Stimulated activated CD4-positive, alpha-beta T cell treated with anti-CD3 and anti-CD28 coated beads, Interleukin-2, amount 100 ng/mL, for 4 hours (primary cell): ENCODE measurements at places on chromosomes 5 and 9.

- DNase-seq: no peak
These were observed 167.7 kb downstream of the CDH6 start for GRCh38 chr5:31361234-31361633.

DNA sequence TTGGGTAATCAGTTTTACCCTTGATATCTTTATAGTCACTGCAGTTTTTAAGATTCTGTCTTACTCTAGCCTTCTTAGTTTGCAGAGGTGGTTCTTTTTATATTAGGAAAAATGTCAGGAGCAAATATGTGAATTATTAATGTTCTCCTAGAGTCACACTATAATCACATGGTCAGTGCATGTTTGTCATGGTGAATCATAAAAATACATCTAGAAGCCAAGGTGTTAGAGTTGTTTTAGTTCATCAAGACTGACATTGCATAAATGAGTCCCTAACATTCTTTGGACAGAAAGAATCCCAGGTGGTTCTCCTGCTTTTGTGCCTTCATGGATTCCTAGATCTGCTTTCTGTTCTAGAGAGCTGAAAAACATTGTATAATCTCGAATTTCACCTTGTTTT lies 22.9 kb downstream of the ATG10 start:
- DNase-seq: no peak

DNA sequence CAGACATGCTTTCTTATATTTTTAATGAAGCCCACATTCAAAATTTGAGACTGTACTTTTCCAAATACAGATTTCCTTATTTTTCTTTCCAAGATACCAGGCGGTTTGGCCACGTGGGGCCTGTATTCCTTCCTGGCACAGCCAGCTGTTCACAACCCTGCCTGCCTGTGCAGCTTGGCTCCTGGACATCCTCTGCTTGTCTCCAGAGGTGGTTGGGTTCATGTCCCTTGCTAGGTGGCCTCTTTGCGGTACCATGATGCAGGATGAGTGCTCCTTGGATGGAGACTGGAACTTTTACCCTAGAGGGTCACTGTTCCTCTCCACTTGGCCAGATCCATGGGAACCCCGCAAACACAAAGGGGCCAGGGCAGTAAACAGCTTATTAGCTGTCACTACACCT lies 297.5 kb upstream of the MSX2 start:
- no peak for DNase-seq

DNA sequence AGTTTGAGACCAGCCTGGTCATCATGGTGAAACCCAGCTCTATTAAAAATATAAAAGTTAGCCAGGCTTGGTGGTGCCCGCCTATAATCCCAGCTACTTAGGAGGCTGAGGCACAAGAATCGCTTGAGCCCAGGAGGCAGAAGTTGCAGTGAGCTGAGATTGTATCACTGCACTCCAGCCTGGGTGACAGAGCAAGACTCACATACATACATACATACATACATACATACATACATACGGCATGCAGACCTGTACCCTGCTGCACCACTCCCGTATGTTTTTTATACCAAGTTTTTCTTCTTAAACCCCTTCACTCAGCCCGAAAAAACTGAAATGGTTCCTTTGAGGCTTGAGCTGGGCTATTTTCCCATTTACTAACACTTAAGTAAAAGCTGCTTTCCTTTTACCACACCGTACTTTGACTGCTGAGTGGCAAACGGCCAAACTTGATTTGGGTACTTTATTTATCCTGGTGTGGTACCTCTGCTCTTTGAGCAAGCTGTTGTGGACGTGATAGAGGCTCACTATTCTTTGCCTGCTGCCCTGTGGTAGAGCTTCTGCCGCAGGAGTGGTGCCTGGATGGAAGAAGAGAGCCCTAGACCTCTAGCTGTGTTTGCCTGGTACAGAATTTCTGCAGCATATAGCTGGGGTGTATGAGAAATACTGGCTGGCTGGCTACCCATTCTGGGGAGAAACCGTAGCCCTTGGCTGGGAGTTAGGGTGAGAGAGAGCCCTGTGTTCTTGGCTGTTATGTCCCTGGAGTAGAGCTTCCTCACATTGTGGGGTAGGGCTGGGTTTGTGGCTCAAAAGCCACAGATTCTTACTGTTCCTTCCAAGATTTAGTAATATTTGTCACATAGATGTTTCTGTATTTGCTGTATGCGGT lies 19.4 kb downstream of the IPO11 start:
- DNase-seq: no peak

GRCh38 chr5:133075572-133076536 lies 24.0 kb downstream of the HSPA4 start:
- DNase-seq: no peak

- no peak for DNase-seq
These were observed 296.0 kb upstream of the ACTBL2 start for GRCh38 chr5:57778501-57779091.

DNA sequence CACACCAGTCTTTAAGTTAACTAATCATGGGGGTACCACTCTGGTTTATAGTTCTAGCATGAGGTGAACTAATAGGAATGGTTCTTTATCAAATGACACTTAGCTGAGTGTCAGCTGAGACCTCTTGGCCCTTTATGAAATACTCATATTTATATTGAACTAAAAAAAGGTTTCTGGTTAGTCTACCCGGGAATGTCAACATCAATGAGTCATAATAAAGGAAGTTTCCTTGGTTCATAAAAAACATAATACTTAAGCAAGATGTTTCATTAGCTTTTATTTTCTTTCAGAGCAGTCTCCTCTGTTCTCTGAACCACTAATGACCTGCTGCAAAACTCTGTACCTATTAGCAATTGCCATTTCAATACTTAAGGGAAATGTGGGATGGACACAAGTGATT lies 13.7 kb downstream of the DAB2 start:
- DNase-seq: no peak

DNA sequence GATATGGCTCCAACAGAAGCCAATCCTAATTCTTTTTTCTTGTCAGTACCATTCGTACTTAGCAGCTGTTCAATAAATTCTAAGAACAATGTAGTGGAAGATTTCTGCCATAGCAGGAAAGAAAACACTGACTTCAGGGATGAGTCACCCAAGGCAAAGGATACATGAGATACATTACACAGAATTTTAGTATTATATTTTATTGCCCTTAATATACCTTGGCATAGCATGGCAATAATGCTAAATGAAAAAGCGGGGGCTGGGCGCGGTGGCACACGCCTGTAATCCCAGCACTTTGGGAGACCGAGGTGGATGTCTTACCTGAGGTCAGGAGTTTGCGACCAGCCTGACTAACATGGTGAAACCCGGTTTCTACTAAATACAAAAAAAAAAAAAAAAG lies 619.1 kb upstream of the DAB2 start:
- DNase-seq: no peak

GRCh38 chr5:83331842-83332241 lies 139.7 kb upstream of the VCAN start:
- no peak for DNase-seq

DNA sequence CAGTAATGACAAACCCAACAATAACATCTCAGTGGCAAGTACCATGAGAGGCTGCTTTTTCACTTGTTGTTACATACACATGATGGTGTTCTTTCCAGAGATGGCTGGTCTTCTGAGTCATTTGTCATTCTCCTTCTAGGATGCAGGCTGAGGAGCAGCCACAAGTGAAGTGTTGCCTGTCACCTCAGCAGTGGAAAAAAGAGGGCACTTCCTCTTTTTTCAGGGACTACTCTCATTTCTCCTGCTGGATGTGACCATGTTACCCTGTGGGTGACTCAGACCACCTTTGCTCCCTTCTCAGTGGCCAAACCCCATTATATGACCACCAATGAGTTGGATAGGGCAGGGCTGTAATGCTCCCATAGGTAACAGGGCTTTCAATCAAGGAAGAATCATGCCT lies 587.0 kb upstream of the ADAMTS16 start:
- no peak for DNase-seq

DNA sequence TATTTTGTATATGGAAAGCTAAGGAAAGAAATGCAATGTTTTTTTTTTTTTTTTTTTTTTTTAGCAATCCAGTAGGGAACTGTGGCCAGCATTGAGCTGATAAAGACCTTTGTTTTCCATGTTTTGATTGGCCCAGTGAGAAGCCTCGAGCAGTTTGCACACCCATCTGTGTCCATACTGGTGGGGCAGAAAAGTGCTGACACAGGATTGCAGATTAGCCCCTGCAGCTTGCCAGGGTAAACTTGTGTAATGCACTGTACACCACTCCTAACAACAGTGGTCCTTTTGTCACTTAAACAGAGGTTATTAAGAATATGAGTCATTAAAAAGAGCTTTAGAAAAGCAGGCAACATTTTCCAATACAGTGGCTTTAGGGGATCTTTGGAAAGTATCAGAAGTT lies 132.8 kb upstream of the CDKN2B start:
- no peak for DNase-seq

DNA sequence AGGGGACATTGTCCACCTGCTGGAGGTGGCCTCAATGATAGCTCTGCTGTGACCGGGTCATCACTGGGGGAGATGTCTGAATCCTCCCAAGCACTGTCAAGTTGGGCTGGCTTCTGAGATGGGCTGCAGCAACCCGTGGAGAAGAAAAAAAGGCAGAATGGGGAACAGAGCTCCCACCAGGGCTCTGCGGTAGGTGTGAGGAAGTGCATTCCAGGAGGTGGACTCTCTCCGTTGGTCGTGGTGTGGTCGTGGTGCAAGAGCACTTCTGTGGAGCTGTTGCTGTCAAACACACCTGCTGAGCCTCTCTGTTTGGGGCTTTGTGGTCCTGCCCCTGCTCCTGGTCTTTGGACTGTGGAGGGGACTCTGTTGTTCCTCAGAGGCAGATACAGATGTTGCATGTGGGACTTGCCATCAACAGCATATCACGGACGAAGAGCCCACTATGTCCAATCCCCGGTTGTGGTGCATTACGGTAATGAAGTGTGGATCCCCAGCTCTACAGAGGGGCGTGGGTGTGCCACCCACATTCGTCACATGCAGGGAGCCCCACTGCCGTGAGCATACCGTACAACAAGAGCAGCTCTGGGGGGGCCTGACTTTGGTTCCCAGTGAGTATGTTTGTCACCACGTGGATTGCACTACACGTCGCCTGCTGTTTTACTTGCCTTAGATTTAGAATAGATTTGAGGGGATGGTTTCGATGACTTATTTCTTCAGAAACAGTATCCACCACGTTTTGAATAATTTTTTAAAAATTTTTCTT lies 36.0 kb upstream of the PITX1 start:
- DNase-seq: no peak

DNA sequence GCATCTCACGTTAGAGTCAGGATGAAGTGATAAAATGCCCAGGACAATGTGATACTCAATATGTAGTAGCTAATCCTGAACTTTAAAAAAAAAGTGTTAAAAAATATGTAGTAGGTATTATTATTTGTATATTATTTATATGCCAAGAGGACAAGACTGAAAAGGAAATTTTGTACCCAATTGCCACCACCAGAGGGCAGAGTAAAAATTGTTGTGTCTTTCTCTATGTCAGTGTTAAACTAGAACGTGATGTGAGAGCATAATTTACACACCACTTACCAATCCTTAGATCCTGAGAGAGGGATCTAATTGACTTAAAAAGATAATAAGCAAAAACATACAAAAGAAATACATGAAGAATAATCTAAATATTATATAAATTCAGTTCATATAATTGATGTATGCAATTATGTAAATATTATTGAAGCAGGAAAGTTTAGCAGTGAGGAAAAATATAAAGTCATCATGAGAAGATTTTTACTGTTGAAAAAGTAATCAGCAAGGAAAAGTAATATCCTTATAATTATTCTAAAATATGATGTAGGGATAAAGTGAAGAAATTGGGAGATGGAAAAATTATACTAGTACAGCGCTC lies 288.9 kb downstream of the RAB3C start:
- DNase-seq: no peak

DNA sequence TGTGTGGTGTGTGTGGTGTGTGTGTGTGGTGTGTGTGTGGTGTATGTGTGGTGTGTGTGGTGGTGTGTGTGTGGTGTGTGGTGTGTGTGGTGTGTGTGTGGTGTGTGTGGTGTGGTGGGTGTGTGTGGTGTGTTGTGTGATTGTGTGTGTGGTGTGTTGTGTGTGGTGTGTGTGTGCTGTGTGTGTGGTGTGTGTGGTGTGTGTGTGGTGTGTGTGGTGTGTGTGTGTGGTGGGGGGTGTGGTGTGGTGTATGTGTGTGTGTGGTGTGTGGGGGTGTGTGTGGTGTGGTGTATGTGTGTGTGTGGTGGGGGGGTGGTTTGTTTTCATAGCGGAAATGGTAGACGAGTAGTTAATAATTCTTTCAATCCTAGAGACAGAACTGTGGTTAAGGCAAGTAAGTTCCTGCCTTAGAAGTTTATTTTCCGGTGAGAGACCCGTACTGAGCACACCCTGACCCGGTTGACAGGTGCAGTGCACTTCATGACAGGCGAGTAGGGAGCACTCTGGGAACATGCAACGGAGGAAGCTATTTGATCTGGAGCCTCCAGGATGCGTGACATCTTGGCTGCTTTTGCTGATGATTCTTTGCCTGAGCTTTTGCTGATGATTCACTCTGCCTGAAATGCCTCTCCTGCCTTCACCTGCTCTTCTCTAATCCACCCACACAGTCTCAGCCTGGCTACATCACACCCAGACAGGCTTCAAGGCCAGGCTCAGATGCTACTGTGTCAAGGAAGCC lies 21.7 kb upstream of the FAT2 start:
- peak; percentile 52 for DNase-seq

DNA sequence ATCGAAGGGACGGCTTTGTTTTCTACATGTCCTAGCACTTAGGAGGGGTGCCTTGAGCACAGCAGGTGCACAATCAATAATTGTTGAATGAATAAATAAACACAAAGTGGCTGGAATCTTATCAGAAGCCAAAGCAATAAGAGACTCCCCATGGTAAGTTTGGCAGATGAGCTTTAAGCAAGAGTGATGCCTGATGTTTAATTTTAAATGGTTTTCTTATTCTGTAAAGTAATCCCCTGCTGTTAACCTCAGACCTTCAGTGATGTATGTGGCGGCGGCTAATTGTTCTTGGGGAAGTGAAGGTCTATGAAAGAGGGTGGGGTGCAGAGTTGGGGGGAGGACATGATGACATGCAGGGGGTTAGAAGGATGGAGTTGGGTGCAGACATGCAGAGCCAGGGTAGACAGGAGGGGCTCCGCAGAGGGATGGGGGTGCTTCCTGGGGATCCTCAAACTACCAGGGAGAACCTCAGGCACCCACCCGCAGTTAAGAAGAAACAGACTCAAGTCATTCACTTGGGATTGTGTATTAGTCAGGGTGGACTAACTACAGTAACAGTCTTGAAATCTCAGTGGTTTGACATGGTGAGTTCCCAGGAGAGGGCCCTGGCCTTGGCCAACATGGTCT lies 65.7 kb upstream of the SHB start:
- DNase-seq: no peak

- DNase-seq: no peak
These were observed 119.9 kb downstream of the KCNIP1 start for GRCh38 chr5:170623576-170624181.

DNA sequence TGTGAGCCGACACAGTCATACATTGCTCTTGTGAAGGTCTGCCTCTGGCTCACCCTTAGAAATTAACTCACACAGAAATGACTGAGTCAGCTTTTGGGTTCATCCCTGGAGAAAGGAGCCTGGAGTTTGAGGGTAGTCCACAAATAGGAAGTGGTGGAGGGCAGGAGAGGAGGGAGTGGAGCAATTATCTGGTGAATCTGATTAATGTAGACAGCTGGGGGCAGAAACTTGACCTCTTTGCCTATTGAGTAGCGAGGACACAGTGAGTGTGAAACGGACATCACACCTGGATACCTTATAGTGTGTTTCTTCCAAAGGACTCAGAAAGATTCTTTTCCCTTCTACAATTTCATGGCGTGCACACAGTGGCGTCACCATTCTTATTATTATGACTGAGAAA lies 48.5 kb upstream of the MSX2 start:
- DNase-seq: no peak
